ENCODE measurements at places on chromosomes 5 and 9.

DNA sequence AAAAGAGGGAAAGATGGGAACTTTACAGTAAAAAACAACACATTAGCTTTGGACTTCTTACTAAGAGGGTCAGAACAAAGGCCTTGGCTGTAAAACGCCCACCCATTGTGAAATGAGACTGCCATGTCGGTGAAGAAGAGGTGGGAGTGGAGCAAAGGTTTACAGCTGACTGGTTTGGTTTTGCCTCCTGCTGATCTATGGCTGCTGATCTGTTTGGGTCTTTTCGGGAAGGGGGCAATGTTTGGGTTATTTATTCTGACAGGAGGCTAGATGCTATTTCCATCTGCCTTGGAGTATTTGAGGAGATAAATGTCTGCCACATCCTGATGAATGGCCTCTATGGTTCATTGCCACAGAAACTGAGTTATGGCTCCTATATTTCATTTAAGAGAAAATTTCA lies 408.7 kb downstream of the TLE4 start:
- DNase-seq: no peak

DNA sequence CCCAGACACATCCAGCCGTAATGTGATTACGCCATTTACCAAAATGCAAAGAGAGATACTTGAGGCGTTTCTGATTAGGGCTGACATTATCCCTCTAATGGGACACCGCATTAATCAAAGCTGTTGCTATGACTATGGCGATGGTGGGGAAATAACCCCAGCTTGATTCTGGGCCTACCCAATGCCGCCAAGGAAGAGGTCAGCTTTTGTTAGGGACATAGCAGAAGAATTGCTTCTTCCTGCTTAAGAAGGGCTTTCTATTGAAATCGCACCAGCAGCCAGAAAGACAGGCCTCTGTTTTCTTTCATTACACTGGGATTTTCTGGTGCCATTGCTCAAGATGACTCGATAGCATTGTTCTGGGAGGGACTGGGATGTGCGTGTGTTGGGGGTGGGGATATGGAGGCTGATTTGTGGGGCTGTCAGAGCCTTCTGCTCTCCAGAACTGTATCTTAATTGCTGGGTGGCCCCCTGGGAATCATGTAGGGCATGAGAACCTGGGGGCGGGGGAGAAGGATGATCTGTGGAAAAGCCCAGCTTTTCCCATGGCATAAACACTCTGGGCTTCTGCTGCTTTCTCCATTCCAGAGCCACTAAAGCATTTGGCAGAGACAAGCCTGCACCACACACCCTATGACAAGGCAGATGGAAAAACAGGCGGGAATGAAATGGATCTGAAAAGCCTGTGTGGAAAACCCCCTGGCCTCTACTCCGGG lies 106.5 kb upstream of the RAD23B start:
- no peak for DNase-seq

GRCh38 chr5:172721455-172722326 lies 49.3 kb downstream of the DUSP1 start:
- no peak for DNase-seq

DNA sequence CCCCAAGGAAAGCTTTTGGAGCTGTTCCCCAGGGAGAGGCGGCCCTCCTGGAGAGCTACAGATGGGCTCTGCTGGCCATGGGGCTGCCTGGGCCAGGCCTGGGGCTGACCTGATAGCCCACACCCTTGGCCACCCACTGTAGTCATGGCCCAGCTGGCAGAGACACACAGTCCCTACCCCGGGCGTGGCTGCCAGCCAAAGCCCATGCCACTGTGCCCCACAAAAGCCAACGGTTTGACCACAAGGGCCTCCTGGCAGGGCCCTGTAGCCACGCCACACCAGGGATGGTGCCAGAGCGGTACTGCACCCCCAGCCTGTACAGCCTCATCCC lies 15.2 kb downstream of the NACC2 start:
- DNase-seq: no peak

- DNase-seq: no peak
Observed at GRCh38 chr5:112366987-112367386, 52.1 kb downstream of the EPB41L4A start.

- DNase-seq: no peak
Observed at GRCh38 chr9:119284587-119285337, 84.5 kb downstream of the BRINP1 start.

DNA sequence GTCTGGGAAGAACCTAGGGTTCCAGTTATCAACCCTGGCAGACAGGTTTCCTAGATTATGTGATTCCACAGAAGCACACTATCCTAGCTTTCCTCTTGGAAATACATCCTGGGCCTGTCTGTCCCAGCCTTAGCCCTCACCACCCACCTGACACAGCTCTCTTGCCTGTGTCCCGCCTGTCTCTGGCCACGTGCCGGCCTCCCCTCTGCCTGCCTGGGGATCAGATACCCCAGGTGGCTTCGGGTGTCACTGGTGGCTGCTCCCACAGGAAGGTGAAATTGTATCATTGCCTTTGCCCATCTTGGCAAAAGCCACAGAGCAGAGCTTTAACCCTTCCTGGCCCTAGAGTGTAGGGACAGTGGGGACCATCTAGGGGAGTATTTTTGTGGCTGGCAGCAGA lies 6.2 kb downstream of the COL27A1 start:
- no peak for DNase-seq

GRCh38 chr5:98556712-98557111 lies 216.8 kb upstream of the RGMB start:
- DNase-seq: no peak

- no peak for DNase-seq
Observed at GRCh38 chr5:9533096-9533495, 12.8 kb downstream of the SEMA5A start.

DNA sequence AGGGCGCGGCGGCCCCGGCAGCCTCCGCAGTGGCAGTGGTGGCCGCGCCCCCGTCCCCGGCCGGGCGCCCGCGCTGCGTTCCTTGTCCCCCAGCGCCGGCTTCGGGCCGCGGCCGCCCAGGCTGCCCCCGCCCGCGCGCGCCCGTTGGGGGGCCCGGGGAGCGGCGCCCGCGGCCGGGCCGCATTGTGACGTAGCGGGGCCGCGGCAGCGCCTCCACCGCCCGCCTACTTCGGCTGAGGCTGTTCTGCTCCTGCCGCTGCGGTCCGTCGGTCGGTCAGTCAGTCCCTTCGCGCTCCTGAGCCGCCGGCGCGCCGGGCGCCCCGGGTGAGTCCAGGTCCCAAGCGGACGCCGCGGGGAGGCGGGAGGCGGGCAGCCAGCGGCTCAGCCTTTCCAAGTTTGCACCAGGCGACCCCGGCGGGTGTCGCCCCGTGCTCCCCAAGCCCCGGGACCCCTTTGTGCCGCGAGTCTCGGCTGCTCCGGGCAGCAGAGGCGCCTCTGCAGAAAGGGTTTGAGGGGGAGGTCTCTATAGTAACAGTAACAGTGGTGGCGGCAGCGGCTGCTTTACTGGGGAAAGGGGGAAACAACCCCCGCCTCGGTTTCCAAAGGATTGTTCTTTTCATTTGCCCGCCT lies at the start of gene SNCAIP:
TSS of gene SNCAIP (plus strand) at position 277 of the 630 bp plus-strand sequence. CDS start 78,898 bp downstream, outside the sequence.
- DNase-seq: no peak

All from stimulated activated CD4-positive, alpha-beta T cell treated with anti-CD3 and anti-CD28 coated beads, Interleukin-12 subunit alpha, Interleukin-12 subunit beta, amount 100 ng/mL, for 48 hours (primary cell).